Nephron progenitor cell (in vitro differentiated cells): ENCODE measurements at places on chromosomes 2 and 18.

- H3K4me3 ChIP-seq = no peak overlapping the region
- H3K27ac ChIP-seq = no peak overlapping the region
- H3K27me3 ChIP-seq = no peaks in the 10 kb centered on the region
- H3K4me1 ChIP-seq = no peaks in the 10 kb centered on the region
- no peaks in the 10 kb centered on the region for H3K36me3 ChIP-seq
Measured at GRCh38 chr2:225196579-225196978, 154.3 kb upstream of the DOCK10 start.

- peak overlapping the region; percentile 99 for H3K27ac ChIP-seq
- peak; percentile 58 for DNase-seq
- H3K27me3 ChIP-seq = no peaks in the 10 kb centered on the region
- H3K4me3 ChIP-seq = peak overlapping the region; percentile 58
- H3K36me3 ChIP-seq = peaks cover 17% of the 10 kb centered on the region
- peaks cover 41% of the 10 kb centered on the region for H3K4me1 ChIP-seq
Measured at GRCh38 chr2:79393806-79394484, 118.9 kb upstream of the CTNNA2 start.

DNA sequence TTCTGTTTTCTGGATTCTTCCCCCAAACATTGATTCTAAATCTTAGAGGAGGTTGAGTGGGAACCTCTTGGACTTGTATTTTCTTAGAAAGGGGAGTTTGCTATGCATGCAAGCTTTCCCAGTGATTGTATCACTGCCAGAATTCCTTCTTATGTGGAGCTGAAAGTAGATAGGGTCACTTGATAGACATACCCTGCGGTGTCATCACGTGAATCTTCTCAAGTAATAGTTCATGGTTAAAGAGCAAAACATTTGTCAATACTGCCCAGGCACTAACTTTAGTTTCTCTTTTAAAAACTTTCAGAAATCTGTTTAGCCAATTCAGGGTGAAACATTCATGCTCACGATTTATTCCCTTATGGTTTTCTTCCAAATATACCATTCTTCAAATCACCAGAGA lies 6.4 kb downstream of the PMAIP1 start:
- no peak overlapping the region for H3K27ac ChIP-seq
- peaks cover 13% of the 10 kb centered on the region for H3K36me3 ChIP-seq
- H3K4me3 ChIP-seq = no peak overlapping the region
- peaks cover 36% of the 10 kb centered on the region for H3K4me1 ChIP-seq

DNA sequence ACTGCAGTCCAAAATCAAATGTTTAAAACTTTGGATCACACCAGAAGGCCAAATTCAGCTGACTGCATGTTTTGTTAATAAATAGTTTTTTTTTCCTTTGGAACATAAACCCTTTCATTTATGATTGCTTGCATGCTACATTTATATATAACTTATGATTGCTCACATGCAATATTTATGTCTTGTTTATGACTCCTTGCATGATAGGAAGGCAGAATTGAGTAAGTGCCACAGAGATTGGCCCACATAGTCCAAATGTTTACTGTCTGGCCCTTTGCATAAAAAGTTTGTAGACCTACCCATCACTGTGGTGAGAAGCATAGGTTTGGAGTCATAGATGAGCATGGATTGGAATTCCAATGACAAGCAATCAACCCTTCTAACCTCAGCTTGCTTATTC lies 30.8 kb downstream of the WDFY1 start:
- no peaks in the 10 kb centered on the region for H3K27me3 ChIP-seq
- peaks cover 39% of the 10 kb centered on the region for H3K36me3 ChIP-seq
- DNase-seq = no peak
- no peak overlapping the region for H3K27ac ChIP-seq
- no peak overlapping the region for H3K4me3 ChIP-seq

GRCh38 chr18:14930076-14930475 lies 182.1 kb downstream of the ANKRD30B start:
- no peaks in the 10 kb centered on the region for H3K36me3 ChIP-seq
- H3K4me3 ChIP-seq = no peak overlapping the region
- H3K27me3 ChIP-seq = no peaks in the 10 kb centered on the region
- no peak for DNase-seq

DNA sequence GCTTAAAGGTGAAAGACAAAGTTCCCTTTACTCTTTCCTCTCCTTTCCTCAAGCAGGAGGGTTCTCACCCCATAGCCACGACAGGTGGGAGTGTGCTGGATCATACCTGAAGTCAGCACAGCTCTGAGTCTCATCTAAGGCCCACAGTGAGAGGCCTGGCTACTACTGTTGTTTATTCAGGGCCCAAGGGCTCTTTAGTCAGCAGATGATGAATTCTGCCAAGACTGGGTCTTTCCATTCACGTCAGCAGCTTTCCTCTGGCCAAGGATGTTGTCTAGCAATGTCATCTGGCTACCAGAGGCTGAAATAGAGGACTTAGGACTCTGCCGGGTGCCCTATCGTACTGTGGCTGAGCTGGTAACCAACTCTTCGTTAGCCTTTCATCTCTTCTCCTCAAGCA lies 308.4 kb upstream of the THUMPD2 start:
- DNase-seq = no peak
- peaks cover 2% of the 10 kb centered on the region for H3K4me1 ChIP-seq
- H3K27ac ChIP-seq = no peak overlapping the region
- no peak overlapping the region for H3K4me3 ChIP-seq

- no peak overlapping the region for H3K27ac ChIP-seq
- H3K27me3 ChIP-seq = peaks cover 10% of the 10 kb centered on the region
- no peak overlapping the region for H3K4me3 ChIP-seq
- H3K36me3 ChIP-seq = no peaks in the 10 kb centered on the region
- H3K4me1 ChIP-seq = peaks cover 18% of the 10 kb centered on the region
Measured at GRCh38 chr2:164875334-164876205, 33.9 kb upstream of the COBLL1 start.

DNA sequence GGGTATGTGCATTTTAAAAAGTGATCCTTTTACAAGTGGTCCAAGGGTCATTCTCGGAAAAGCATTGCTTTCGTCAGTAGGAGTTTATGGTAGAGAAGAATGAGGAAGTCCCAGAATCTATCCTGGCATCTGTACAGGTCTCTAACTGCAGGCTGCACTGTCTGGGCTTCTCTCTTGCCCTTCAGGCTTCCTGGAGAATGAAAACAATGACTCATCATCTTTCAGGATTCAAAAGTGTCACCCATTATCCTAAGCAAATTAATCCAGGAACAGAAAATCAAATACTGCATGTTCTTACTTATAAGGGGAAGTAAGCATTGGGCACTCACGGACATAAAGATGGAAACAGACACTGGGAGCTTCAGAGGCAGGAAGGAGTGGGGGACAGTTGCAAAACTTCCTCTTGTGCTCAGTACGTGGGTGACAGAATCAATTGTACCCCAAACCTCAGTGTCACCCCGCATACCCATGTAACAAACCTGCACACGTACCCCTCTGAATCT lies 60.2 kb upstream of the TXNDC2 start:
- no peaks in the 10 kb centered on the region for H3K27me3 ChIP-seq
- H3K4me1 ChIP-seq = no peaks in the 10 kb centered on the region
- no peak overlapping the region for H3K4me3 ChIP-seq
- H3K36me3 ChIP-seq = no peaks in the 10 kb centered on the region

DNA sequence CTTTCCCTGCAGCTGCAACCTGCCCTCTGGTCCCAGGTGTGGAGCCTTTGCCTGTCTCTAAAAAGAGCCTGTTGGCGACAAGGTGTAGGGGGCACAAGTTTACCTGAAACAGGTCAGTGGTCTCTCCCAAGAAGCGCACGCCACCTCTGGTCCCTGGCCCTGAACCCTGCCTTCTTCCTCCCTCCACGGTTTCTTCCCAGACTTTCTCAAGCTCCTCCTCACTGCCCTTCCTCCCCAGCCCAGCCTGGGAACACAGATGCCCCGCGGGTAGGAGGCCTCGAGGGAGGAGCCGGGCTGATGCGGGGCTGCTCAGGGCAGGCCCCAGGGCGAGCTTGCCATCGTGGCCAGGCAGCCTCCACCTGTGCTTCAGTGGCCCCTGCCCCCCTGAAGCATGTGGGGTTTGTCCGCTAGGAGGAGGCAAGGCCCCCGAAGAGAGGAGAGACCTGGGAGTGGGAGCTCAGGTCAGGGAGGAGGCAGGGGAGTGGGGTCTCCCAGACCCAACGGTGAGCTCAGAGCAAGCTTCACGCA lies 89.5 kb downstream of the SMAD7 start:
- peaks cover 3% of the 10 kb centered on the region for H3K27me3 ChIP-seq
- H3K36me3 ChIP-seq = peaks cover 28% of the 10 kb centered on the region
- no peak overlapping the region for H3K27ac ChIP-seq

- H3K27me3 ChIP-seq = no peaks in the 10 kb centered on the region
- H3K4me1 ChIP-seq = no peaks in the 10 kb centered on the region
- no peak overlapping the region for H3K4me3 ChIP-seq
- DNase-seq = no peak
- no peak overlapping the region for H3K27ac ChIP-seq
Measured at GRCh38 chr2:169897834-169898233, 70.6 kb downstream of the UBR3 start.

DNA sequence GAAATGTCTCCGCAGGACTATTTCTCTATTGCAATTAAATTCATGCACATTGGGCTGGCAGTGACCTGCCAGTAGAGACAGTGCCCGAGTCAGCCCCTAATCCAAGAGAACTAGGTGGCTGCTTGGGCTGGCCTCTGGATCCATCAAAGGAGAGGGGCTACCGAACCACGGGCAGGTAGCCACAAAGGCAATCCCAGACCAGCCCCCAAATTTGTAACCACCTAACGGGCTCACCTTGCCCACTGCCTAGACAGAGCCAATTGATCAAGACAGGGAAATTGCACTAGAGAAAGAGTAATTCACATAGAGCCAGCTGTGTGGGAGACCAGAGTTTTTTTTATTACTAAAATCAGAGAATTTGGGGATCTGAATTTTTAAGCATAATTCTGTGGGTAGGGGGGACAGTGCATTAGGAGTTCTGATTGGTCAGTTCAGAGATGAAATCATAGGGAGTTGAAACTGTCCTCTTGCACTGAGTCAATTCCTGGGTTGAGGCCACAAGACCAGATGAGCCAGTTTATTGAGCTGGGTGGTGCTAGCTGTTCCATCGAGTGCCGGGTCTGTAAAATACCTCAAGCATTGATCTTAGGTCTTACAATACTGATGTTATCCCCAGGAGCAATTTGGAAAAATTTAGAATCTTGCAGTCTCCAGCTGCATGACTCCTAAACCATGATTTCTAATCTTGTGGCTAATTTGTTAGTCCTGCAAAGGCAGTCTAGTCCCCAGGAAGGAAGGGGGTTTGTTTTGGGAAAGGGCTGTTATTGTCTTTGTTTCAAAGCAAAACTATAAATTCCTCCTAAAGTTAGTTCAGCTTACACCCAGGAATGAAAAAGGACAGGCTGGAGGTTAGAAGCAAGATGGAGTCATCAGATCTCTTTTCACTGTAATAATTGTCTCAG lies 260.4 kb upstream of the SP5 start:
- peaks cover 37% of the 10 kb centered on the region for H3K36me3 ChIP-seq
- H3K27me3 ChIP-seq = no peaks in the 10 kb centered on the region
- peaks cover 28% of the 10 kb centered on the region for H3K4me1 ChIP-seq
- H3K4me3 ChIP-seq = no peak overlapping the region
- peak overlapping the region; percentile 80 for H3K27ac ChIP-seq

- H3K4me1 ChIP-seq = peaks cover 20% of the 10 kb centered on the region
- H3K27me3 ChIP-seq = no peaks in the 10 kb centered on the region
- no peaks in the 10 kb centered on the region for H3K36me3 ChIP-seq
- H3K4me3 ChIP-seq = no peak overlapping the region
- no peak for DNase-seq
- H3K27ac ChIP-seq = peak overlapping the region; percentile 17
Measured at GRCh38 chr18:4283746-4284291, 171.3 kb downstream of the DLGAP1 start.

GRCh38 chr18:8477615-8478014 lies 131.6 kb upstream of the RAB12 start:
- no peak overlapping the region for H3K4me3 ChIP-seq
- DNase-seq = no peak
- H3K4me1 ChIP-seq = peaks cover 15% of the 10 kb centered on the region
- H3K27ac ChIP-seq = no peak overlapping the region

GRCh38 chr2:5592916-5593315 lies 99.3 kb upstream of the SOX11 start:
- DNase-seq = no peak
- peaks cover 8% of the 10 kb centered on the region for H3K27me3 ChIP-seq

DNA sequence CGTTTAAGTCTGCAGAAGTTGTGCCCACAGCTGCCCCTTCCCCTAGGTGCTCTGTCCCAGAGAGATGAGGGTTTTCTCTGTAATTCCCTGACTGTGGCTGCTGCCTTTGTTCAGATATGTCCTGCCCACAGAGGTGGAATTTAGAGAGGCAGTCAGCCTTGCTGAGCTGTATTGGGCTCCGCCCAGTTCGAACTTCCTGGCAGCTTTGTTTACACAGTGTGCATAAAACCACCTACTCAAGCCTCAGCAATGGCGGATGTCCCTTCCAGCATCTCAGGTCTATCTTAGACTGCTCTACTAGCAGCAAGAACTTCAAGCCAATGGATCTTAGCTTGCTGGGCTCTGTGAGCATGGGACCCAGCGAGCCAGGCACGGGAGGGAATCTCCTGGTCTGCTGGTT lies 48.1 kb downstream of the LHCGR start:
- peaks cover 4% of the 10 kb centered on the region for H3K27me3 ChIP-seq
- H3K36me3 ChIP-seq = no peaks in the 10 kb centered on the region
- no peak for DNase-seq
- H3K27ac ChIP-seq = no peak overlapping the region
- H3K4me3 ChIP-seq = no peak overlapping the region

DNA sequence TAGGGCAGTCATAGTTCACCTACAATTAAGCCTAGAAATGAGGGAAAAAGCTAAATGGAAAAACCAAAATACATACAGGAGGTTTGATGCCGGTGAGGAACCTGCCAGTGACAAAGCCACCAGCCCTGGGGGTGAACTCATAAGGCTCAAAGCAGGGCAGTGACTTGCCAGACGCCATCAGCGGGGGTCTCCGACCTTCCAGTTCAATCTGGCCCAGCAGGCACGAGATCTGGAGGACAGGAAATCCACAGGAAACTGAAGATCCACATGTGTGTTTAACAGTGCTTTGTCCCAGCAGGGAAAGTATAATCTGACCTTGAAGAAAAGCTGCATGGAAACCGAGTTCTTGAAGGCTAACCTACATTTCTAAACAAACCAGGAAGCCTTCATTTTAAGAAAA lies 60.1 kb downstream of the POLR1A start:
- no peak for DNase-seq
- no peak overlapping the region for H3K27ac ChIP-seq
- H3K36me3 ChIP-seq = peaks cover 60% of the 10 kb centered on the region
- no peaks in the 10 kb centered on the region for H3K4me1 ChIP-seq
- no peak overlapping the region for H3K4me3 ChIP-seq

DNA sequence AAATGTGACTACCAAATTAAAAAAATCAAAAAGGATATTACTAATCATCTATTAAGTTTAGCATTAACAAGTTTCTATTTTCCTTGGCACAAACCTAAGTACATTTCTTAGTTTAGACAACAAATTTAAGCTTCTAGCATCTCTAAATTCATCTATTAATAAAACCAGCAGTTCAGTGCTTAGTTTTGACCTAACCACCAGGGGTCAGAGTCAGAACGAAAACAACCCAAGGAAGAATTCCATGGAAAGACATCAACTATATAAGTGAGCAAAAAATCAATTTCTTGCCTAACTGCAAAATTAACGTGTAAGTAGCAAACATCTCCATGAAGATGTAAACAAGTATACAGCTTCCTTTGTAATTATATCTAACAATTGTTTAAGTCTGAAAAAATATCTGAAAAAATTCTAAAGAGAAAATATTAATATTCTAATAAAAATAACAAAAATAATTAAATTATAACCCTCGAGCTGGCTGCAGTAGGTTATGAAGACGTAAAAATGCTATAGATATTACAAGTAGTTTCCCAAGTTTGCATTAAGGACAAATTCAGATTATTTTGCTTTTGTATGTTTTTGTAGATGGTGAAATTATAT lies 83.7 kb downstream of the CERKL start:
- H3K4me1 ChIP-seq = peaks cover 7% of the 10 kb centered on the region
- H3K4me3 ChIP-seq = no peak overlapping the region
- no peak overlapping the region for H3K27ac ChIP-seq
- no peaks in the 10 kb centered on the region for H3K36me3 ChIP-seq
- DNase-seq = no peak
